Activated CD8-positive, alpha-beta memory T cell treated with anti-CD3 and anti-CD28 coated beads for 1 hour (primary cell): ENCODE measurements at places on chromosomes 4 and X.
A peak's percentile ranks its signal among the peaks of the same experiment; 100 is the strongest.

- no peak for DNase-seq
These were observed 75.3 kb downstream of the SLIT2 start for GRCh38 chr4:20326977-20327376.

DNA sequence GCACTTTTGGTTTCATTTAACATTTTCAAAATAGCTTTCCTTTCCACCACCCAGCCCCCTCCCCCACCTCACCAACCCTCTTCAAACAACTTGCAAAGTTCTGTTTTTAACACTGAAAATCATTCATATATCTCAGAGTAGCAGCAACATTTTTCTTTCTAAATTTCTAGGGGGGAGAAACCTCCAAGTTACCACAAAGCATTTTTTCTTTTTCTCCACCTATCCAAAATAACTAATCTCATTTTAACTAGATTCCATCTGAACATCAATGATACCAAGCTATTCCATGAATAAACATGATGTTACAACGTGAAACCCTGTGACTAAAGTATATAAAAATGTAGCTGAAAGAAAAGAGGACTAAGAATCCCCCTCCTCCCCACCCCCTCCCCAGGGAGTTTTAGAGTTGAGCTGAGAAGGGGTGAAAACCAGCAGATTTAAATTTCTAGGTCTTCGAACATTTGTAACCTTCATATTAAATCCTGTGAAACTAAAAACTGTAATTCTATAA is 5.2 kb downstream of the LDB2 start:
- DNase-seq: no peak

- no peak for DNase-seq
These were observed 207.0 kb downstream of the ASMT start for GRCh38 chrX:1821846-1822245.

- no peak for DNase-seq
These were observed 5.7 kb upstream of the PPEF1 start for GRCh38 chrX:18701621-18702361.

DNA sequence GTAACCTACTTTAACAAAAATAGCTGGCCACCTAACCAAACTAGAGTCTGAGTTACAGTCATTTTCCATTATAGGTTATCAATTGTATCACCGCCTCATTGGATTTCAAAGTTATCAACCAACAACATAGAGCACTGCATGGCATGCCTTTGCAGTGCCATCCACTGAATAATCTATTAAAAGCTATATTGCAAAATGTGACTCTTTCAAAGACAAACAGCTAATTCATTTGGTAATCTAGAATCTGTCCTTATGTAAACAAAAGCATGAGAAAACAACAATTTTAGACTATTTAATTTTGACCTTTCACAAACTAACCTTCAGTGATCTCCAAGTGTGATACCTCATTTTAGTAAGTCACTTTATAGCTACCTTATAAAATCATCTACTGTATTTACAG is 144.2 kb upstream of the SH3RF1 start:
- DNase-seq: no peak

GRCh38 chr4:56155432-56155831 is 206.7 kb downstream of the CEP135 start:
- no peak for DNase-seq

- no peak for DNase-seq
These were observed 556 bp downstream of the ATP5ME start for GRCh38 chr4:673349-674091.

DNA sequence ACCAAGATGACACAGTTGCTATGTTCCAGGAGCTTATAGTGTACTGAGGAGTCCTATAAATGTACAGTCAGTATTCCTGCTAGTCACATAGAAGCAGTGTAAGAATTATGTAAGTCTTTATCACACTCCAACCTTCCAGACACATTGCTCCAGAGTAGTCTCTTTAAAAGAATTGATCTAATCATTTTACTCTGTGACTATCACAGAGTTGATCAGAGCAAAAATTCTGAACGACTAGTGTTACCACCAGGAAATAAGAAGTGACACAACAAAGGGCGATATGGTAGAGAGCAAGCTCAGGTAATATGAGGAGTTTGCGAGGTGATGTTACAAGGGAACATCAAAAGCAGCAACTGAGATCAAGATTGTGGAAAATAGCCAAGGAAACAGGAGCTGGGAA is 9.0 kb upstream of the HPF1 start:
- no peak for DNase-seq

DNA sequence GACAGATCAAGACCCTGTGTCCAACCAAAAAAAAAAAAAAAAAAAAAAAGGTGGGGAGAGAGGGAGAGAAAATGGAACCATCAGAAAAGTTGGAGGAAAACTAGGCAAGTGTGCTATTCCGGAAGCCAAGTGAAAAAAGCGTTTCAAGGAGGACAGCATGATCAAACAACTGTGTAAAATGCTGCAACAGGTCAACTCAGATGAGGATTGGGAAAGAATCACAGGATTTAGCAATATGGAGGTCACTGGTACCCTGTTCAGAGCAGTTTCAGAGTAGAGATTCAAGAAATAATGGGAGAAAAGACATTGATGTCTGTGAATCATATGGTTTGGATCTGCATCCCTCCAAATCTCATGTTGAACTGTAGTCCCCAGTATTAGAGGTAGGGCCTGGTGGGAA is 47.5 kb downstream of the TIGD4 start:
- DNase-seq: no peak

DNA sequence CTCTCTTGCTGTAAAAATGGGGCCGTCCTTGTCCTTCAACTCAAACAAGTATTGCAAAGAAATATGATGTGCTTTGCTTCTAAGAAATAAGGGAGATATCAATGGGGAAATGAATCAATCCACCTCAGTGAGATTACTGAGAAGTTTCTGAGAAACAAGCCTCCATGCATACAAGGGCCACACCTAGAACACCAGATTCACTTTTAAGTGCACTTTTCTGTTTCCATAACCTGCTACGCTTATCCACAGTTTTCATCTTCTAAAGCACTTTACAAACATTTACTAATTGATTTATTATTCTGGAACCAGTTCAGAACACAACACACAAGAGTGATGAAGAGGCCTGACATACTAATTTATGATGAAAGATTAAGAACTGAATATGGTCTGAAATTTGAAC is 54.0 kb upstream of the BOD1L1 start:
- DNase-seq: no peak

DNA sequence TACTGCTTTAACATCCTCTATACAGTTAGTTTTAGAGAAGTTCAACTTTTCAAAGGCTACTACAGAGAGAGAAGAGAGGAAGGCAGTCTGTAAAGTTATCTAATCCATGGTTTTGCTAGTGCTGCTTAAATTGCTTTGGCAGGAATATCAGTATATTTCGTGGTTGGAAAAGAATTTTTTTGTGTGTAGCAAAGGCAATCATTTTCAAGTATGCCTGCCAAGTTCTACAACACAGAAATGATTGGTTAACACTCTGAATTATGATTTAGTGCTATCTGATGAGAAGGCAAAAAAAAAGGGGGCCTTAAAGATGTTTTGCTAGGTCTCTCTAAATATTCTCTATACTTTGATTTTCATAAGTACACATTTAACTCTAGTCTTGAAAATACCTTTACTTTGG is 133.1 kb downstream of the JADE1 start:
- no peak for DNase-seq

GRCh38 chr4:12928751-12929150 is 555.4 kb downstream of the RAB28 start:
- DNase-seq: no peak

DNA sequence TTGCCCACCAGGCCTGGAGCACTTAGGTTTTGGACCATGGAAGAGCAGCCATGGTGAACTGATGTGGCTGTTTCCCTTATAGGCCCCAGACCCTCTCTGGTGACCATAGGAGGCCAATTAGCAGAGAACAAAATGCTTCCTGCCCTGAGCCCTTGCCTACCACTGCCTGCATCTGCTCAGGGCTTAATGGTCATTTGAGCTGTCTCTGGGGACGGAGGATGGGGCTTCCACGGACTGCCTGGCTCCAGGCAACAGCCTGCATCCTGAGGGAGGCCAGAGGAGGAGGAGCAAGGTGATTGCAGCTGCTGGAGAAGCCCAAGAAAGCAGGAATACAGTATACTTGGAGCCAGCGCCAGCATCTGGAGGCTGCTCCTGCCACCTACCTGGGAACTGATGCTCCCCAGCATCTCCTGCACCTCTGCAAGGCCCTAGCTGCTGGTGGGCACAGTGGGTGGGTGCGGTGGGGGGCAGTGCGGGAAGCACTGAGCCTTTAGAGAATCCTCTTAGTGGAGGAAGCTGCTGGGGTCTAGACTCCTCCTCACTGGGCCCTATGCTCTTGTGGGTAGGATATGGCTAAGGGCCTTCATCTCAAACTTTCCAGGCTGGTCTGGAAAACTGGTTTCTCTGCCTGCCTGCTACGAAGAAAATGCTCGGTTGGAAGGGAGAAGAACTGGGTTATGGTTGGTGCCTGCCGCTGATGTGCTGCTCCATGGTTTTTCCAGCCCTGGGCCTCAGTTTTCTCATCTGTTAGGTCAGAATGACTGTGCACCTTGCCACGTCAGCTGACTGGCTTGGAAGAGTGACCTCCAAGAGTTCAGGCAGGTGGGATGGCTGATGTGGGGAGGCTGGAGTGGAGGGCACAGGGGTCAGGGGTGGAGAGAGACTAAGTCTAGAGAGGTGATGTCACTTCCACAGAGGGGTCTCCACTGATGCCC is 158.8 kb upstream of the PJA1 start:
- no peak for DNase-seq

GRCh38 chr4:77155631-77156452 is 1.2 kb upstream of the CCNG2 start:
- no peak for DNase-seq

DNA sequence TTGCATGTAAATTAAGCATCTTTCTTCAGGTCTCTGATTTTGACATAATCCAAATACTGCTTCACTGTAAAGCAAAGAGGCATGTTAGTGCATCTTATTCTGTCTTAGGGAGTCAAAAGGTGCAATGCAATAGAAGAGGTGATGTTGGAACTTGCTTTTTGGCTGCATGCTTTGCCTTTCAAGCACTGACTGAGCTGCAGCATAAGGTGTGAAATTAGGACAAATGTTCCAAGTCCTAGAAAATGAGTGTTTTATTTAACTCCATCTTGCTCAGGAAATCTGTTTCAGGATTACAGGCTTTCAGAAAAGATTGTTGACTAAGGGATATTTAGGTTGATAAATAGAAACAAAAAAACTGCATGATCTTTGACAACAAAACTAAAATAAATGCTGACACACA is 30.8 kb downstream of the NAA11 start:
- DNase-seq: no peak

DNA sequence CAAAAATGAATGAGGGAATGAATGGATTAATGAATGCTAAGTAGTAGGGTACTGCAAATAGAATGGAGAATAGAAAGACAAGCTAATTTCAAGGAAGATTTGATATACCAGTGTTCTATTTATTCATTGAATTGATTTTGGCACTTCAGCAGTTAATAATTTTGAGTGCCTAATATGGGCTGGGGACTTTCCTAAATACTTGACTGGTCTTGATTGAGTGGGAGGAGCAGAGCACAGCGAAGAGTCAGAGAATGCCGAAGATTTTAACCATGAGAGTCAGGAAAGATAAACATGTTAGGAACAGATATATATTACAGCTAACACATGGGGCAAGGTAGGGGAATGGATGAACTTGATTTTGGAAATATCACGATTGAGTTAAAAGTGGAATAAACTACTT is 10.6 kb downstream of the IL15 start:
- DNase-seq: no peak

DNA sequence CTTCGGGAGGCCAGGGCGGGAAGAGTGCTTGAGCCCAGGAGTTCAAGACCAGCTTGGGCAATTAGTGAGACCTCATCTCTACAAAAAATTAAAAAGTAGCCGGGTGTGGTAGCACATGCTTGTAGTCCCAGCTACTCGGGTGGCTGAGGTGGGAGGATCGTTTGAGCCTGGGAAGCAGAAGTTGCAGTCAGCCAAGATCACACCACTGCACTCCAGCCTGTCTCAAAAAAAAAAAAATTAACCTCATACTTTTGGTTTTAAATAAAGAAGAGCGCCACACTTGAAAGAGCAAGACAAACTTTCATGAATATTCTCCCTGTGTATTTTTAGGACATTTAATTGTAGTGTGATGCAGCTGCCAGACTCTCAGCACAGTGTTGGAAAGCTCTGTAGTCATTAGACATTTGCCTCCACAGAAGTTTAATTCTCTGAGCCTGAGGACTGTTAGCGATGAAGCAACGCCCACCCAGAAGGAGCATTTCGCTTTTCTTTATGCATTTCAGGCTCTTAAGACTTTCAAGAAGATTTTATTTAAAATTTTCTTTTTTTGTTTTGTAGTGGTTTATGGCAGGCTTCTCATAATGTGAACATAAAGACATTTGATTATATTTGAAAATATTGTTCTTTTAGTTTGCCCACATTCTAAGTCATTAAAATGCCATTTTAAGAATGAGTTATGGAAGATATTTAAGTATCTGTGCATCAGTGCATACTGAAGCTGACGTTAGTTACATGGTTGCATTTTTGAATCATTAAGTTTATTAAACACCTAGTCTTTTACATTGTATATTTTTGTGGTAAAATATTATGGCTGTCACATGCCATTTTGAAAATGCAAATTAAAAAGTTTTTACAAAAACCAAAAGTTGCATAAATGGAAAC is 45.8 kb downstream of the DCLK2 start:
- no peak for DNase-seq

- no peak for DNase-seq
These were observed at the start of gene CCDC120 for GRCh38 chrX:49058794-49059193. Gene CCDC120 (plus strand): TSS chrX:49058999. CDS start chrX:49062042, 3,043 bp downstream.

GRCh38 chr4:82798168-82799005 is at the start of gene SCD5:
Gene SCD5 (minus strand): TSS chr4:82798796. CDS start chr4:82798537, 259 bp downstream.
- peak; percentile 9 for DNase-seq

DNA sequence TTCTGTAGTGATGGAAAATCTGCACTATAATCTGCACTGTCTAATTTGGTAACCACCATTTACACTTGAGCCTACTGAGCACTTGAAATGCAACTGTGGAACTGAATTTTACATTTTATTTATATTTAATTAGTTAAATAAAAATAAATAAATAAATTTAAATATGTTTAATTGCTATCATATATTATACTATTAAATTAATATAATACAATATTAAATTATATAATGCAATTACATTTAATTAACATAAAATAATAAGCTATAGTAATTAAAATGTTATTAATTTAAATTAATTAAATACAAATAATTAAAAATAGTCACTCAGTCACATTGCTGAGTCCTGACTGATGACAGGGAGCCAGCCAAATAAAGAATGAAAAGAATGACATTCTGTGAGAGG is 170.2 kb upstream of the F9 start:
- no peak for DNase-seq
